ENCODE measurements at places on chromosomes 4 and X. TPM values are rescaled to one million over a fixed set of nuclear protein-coding genes. Genes with fewer than 3 reads are reported as not detected.
A peak's percentile ranks its signal among the peaks of the same experiment; 100 is the strongest.

GUCY1B1 gene
- 11.3 TPM for total RNA-seq

CXorf49 gene
- not detected for total RNA-seq

SPATA18 gene
- 9.2 TPM for total RNA-seq

GRCh38 chr4:184958923-184959210, 59.4 kb upstream of the HELT start:
- H3K4me3 ChIP-seq: no peak overlapping the region
- no peak for DNase-seq
- no peaks in the 10 kb centered on the region for H3K36me3 ChIP-seq
- no peaks in the 10 kb centered on the region for H3K4me1 ChIP-seq

DNA sequence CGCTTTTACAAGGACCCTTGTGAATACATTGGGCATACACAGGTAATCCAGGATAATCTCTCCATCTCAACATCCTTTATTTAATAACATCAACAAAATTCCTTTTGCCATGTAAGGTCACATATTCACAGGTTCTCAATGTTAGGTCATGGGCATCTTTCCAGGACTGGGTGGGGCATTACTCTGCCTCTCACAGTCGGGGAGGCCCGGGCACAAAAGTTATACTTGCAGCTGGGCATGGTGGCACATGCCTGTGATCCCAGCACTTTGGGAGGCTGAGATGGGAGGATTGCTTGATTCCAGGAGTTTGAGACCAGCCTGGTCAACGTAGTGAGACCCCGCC, 93.7 kb upstream of the AP1S2 start:
- H3K36me3 ChIP-seq: no peaks in the 10 kb centered on the region
- no peak overlapping the region for H3K27ac ChIP-seq
- no peaks in the 10 kb centered on the region for H3K4me1 ChIP-seq
- H3K27me3 ChIP-seq: no peaks in the 10 kb centered on the region
- no peak overlapping the region for H3K4me3 ChIP-seq

- no peak overlapping the region for H3K27ac ChIP-seq
- peak; percentile 12 for DNase-seq
- H3K4me3 ChIP-seq: no peak overlapping the region
- H3K4me1 ChIP-seq: no peaks in the 10 kb centered on the region
- H3K36me3 ChIP-seq: no peaks in the 10 kb centered on the region
Measured at GRCh38 chr4:109206620-109207019, 95.8 kb downstream of the COL25A1 start.

GRCh38 chrX:110146521-110146920, 143.6 kb downstream of the TMEM164 start:
- no peak overlapping the region for H3K4me3 ChIP-seq
- no peak overlapping the region for H3K27ac ChIP-seq
- DNase-seq: no peak
- H3K4me1 ChIP-seq: no peaks in the 10 kb centered on the region

DNA sequence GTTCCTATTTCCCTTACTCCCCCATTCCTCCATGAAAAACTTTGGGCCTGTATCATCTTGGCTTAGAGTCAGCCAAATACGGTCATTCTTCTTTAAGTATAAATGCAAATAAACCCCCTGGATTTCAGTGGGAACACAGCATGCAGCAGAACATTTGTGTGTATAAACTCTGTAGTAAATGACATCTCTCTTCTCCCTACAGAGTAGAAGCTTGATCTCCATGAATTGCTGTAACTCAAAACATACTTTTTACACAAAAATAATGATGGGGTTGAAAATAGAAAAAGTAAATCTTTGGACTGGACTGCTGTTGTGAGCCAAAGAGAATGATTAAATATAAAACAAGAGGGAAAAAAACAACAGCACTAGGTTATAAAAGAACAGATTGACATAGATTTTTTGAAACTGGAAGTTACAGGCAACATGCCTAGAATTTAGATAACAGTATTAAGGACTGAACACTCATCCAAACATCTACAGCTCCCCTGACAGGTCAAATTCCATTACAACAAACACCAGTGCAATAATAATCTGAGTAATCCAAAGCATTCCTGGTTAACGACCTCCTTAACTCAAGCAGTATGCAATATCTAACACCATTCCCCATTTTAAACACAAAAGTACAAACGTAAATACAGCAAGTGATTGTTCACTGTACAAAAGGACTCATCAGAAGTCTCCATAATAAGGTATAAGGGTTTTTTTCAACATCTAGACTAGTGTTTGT, 30.7 kb downstream of the TSPAN5 start:
- H3K4me1 ChIP-seq: peaks cover 53% of the 10 kb centered on the region
- no peak overlapping the region for H3K4me3 ChIP-seq
- peak overlapping the region; percentile 61 for H3K27ac ChIP-seq
- no peaks in the 10 kb centered on the region for H3K36me3 ChIP-seq
- no peak for DNase-seq

DNA sequence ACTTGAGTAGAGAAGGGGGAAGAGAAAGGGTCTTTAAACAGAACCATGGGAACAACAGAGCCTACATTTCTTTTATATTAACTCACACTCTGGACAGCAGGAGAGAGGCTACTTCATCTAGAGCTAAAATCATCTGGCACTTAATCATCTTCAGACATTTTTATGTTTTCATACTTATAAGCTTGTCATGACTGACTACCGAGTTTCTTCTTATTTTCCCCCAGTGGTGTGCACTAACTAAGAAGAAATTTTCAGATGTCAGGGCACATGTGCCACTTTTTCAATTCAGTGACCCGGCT, 11.8 kb upstream of the RTL5 start:
- no peaks in the 10 kb centered on the region for H3K27me3 ChIP-seq
- H3K27ac ChIP-seq: no peak overlapping the region
- H3K36me3 ChIP-seq: no peaks in the 10 kb centered on the region
- H3K4me1 ChIP-seq: peaks cover 6% of the 10 kb centered on the region
- DNase-seq: no peak

- H3K36me3 ChIP-seq: no peaks in the 10 kb centered on the region
- H3K4me3 ChIP-seq: no peak overlapping the region
- no peaks in the 10 kb centered on the region for H3K4me1 ChIP-seq
- no peaks in the 10 kb centered on the region for H3K27me3 ChIP-seq
- no peak for DNase-seq
- no peak overlapping the region for H3K27ac ChIP-seq
Measured at GRCh38 chrX:150167482-150168324, 195.4 kb upstream of the MAMLD1 start.

- H3K27ac ChIP-seq: no peak overlapping the region
- H3K27me3 ChIP-seq: no peaks in the 10 kb centered on the region
- H3K4me3 ChIP-seq: no peak overlapping the region
- peaks cover 17% of the 10 kb centered on the region for H3K4me1 ChIP-seq
- no peaks in the 10 kb centered on the region for H3K36me3 ChIP-seq
Measured at GRCh38 chr4:15148199-15148598, 145.9 kb downstream of the CPEB2 start.

- H3K4me3 ChIP-seq: no peak overlapping the region
- H3K36me3 ChIP-seq: no peaks in the 10 kb centered on the region
- no peak overlapping the region for H3K27ac ChIP-seq
Measured at GRCh38 chrX:145923376-145923775, 105.7 kb downstream of the SLITRK2 start.

- no peaks in the 10 kb centered on the region for H3K36me3 ChIP-seq
- no peaks in the 10 kb centered on the region for H3K27me3 ChIP-seq
- H3K4me3 ChIP-seq: no peak overlapping the region
- no peak for DNase-seq
- H3K27ac ChIP-seq: no peak overlapping the region
Measured at GRCh38 chrX:40243755-40244515, 146.2 kb upstream of the BCOR start.

DNA sequence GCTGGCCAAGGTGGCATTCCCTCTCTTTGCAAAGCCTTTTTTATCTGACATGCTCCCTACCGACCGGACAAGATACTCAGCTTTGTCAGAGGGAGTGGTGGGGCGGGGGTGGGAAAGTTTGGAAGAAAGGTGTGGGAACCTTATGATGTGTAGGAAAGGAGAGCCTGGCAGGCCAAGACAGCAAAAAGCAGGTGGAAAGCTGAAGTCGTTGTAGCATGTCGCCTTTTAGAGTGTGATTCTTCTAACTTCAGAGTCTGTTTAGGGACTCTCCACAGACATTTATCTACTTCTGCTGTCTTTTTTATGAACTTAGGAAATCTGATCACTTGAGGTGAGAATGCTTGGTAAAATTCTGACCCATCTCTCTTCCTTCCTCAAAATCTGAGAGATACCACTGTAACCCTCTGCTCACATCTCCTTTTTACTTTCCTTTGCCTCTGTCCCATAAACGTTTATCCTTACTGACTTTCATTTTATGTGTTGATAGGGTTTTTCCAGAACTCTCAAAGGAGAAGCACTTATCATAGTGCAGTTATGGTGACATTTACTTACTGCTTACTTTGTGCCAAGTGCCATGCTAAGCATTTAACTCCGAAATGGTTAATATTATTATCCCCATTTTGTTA, 8.2 kb upstream of the RUFY3 start:
- H3K27me3 ChIP-seq: no peaks in the 10 kb centered on the region
- peak overlapping the region; percentile 67 for H3K27ac ChIP-seq
- DNase-seq: no peak
- H3K36me3 ChIP-seq: no peaks in the 10 kb centered on the region
- no peak overlapping the region for H3K4me3 ChIP-seq
